ENCODE measurements at places on chromosomes 12 and 14. TPM values are rescaled to one million over a fixed set of nuclear protein-coding genes. Genes with fewer than 3 reads are reported as not detected.

GRCh38 chr14:55762595-55763232, 182.7 kb downstream of the KTN1 start:
- DNase-seq, result no peak
- H3K4me1 ChIP-seq, result no peaks in the 10 kb centered on the region
- no peak overlapping the region for H3K4me3 ChIP-seq
- H3K27ac ChIP-seq, result no peak overlapping the region
- H3K27me3 ChIP-seq, result peaks cover 8% of the 10 kb centered on the region
- H3K36me3 ChIP-seq, result peaks cover 2% of the 10 kb centered on the region

DNA sequence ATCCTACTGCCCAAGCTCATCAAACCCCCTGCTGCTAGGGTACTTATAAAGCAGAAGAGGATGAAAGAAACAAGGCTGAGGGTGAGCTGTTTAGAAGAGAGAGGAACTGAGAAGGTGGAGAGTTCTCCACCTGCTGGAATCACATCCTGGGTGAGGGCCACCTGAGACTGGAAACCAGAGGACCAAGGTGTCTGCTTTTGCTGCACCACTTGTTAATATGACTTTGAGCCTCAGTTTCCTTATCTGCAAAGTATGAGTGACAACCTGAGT, 203.2 kb upstream of the SSTR1 start:
- H3K4me3 ChIP-seq, result no peak overlapping the region
- no peak for DNase-seq
- no peaks in the 10 kb centered on the region for H3K36me3 ChIP-seq
- H3K27me3 ChIP-seq, result no peaks in the 10 kb centered on the region
- no peaks in the 10 kb centered on the region for H3K4me1 ChIP-seq
- H3K27ac ChIP-seq, result no peak overlapping the region

DNA sequence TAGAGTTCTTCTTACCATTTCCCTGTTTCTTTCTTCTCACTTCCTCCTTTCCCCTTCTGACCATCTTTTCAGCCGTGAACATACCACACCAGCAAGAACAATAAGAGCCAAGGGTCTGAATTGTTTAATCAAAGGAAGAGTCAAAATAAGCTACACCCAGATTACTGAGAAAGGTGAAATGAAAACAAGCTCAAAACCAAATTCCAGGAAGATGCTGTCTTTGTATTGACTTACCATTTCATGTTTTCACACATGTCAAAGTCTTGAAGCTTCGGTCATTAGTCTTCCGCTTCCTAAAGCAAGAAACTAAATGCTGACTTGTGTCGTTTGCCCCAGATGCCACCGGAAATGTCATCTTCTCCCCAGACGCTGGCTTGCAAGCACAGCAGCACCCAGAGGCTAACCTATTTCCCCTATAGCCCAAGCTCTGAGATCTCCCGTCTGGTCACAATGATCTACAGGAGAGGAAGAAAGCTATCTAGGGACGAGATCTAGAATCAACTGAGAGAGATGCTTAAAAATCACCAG, 136.5 kb upstream of the AMIGO2 start:
- H3K36me3 ChIP-seq, result no peaks in the 10 kb centered on the region
- DNase-seq, result no peak
- no peak overlapping the region for H3K27ac ChIP-seq
- no peak overlapping the region for H3K4me3 ChIP-seq
- peaks cover 14% of the 10 kb centered on the region for H3K4me1 ChIP-seq

- DNase-seq, result no peak
- H3K36me3 ChIP-seq, result peaks cover 3% of the 10 kb centered on the region
- peaks cover 6% of the 10 kb centered on the region for H3K4me1 ChIP-seq
- H3K27me3 ChIP-seq, result no peaks in the 10 kb centered on the region
- no peak overlapping the region for H3K27ac ChIP-seq
- no peak overlapping the region for H3K4me3 ChIP-seq
These were observed 375.9 kb downstream of the DAD1 start for GRCh38 chr14:22213120-22213519.

GRCh38 chr14:28502517-28502916, 264.1 kb upstream of the FOXG1 start:
- H3K27me3 ChIP-seq, result peaks cover 4% of the 10 kb centered on the region
- no peak for DNase-seq
- no peaks in the 10 kb centered on the region for H3K36me3 ChIP-seq

- no peak for DNase-seq
- no peaks in the 10 kb centered on the region for H3K36me3 ChIP-seq
- no peak overlapping the region for H3K4me3 ChIP-seq
- H3K27ac ChIP-seq, result no peak overlapping the region
These were observed 73.4 kb downstream of the GAS2L3 start for GRCh38 chr12:100646896-100647295.

- H3K4me1 ChIP-seq, result no peaks in the 10 kb centered on the region
- H3K4me3 ChIP-seq, result no peak overlapping the region
- peaks cover 26% of the 10 kb centered on the region for H3K27me3 ChIP-seq
- no peaks in the 10 kb centered on the region for H3K36me3 ChIP-seq
These were observed 9.0 kb upstream of the DCD start for GRCh38 chr12:54657105-54657607.

GRCh38 chr12:107519906-107520859, 165.4 kb upstream of the PWP1 start:
- H3K4me1 ChIP-seq, result peaks cover 7% of the 10 kb centered on the region
- H3K36me3 ChIP-seq, result no peaks in the 10 kb centered on the region
- H3K27ac ChIP-seq, result no peak overlapping the region
- DNase-seq, result no peak
- peaks cover 1% of the 10 kb centered on the region for H3K27me3 ChIP-seq
- no peak overlapping the region for H3K4me3 ChIP-seq

DNA sequence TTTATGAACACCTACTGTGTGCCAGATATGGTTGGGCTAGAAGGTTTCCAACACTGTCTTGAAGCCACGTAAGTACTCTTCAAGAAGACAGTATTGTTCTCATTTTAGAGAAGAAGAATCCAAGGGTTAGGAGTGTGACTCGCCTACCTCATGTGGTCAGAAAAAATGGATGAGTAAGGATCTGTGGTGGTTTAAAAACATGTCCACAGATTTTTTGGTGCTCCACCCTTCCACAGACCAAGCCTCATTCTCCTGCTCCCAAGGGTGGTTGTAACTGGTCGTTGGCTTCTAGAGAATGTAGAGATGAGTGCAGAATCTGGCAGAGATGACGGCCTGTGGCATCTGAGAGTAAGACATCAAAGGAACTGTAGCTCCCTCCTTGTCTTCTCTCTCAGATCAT, 30.3 kb upstream of the TTC7B start:
- H3K4me3 ChIP-seq, result no peak overlapping the region
- no peaks in the 10 kb centered on the region for H3K27me3 ChIP-seq
- H3K36me3 ChIP-seq, result no peaks in the 10 kb centered on the region
- no peak overlapping the region for H3K27ac ChIP-seq

DNA sequence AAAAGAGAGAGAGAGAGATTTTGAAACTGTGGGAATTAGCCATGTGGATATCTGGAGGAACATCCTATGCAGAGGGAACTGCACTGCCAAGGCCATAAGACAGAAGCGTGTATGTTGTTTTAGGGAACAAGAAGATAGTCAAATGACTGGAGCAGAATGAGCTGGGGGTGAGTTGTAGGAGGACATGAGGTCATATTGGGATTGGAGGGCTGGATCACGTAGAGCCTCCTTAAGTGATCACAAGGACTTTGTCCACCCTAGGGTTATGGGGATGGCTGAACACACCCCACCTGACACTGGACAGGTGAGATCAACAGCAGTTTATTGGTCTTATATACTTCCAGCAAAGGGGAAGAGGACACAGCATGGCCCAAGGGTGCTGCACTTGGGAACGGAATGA, 8.2 kb upstream of the CGRRF1 start:
- DNase-seq, result no peak
- peaks cover 2% of the 10 kb centered on the region for H3K27me3 ChIP-seq
- H3K27ac ChIP-seq, result no peak overlapping the region
- peaks cover 4% of the 10 kb centered on the region for H3K4me1 ChIP-seq

DNA sequence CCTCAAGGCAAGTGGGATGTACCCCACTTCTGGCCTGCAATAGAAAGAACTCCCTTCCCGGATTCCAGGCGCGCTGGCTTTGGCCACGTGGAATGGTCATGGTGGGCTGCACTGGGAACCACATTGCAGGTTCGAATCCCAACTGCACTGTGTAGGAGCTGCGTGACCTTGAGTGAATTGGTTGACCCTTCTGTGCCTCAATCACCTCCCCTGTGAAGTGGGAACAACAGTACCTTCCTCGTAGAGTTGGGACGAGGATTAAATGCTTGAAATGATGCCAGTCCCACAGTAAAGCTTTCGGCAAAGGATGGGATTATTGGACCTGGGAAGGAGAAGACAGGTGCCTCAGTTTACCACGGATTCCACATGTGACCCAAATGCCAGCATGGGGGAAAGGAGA, 36.8 kb upstream of the MYL2 start:
- no peaks in the 10 kb centered on the region for H3K4me1 ChIP-seq
- H3K4me3 ChIP-seq, result no peak overlapping the region
- no peak for DNase-seq
- no peaks in the 10 kb centered on the region for H3K36me3 ChIP-seq
- H3K27ac ChIP-seq, result no peak overlapping the region
- peaks cover 40% of the 10 kb centered on the region for H3K27me3 ChIP-seq

DNA sequence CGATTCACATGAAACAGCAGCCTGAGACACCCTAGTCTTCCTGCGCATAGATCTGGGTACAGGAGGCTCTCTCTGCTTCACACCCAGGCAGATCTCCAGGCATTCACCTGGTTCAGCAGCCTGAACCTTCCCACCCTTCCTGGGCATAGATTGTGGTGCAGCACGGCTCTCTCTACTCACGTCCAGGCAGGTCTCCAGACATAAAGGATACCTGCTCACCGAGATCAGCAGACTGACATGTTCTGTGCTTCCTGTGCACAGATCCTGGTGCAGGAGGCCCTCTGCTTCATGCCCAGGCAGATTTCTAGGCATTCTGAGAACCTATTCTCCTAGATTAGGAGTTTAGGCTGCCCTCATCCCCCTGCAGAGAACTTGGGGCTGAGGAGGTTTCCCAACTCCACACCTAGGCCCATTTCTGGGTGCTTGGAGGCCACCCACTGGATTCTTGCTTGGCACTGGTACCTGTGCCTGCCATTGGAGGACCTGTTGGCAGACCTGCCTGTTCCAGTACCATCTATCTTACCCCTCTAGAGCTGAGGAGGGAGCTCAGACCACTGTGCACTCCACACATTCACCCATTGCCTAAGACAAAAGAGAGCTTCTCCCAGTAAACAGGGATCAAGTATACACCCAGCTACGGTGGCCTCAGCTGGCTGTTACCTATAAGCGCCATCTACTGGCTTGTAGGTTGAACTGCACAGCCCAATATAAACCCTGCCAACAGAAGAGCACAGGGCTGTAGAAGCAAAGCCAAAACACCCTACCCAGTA, 28.0 kb upstream of the GARIN6 start:
- H3K36me3 ChIP-seq, result peaks cover 2% of the 10 kb centered on the region
- DNase-seq, result no peak
- H3K27ac ChIP-seq, result no peak overlapping the region
- H3K4me3 ChIP-seq, result no peak overlapping the region

- no peaks in the 10 kb centered on the region for H3K27me3 ChIP-seq
- H3K27ac ChIP-seq, result no peak overlapping the region
- H3K4me3 ChIP-seq, result no peak overlapping the region
- no peaks in the 10 kb centered on the region for H3K36me3 ChIP-seq
- H3K4me1 ChIP-seq, result peaks cover 30% of the 10 kb centered on the region
- DNase-seq, result no peak
These were observed 4.4 kb upstream of the FBXL14 start for GRCh38 chr12:1598757-1599156.

DNA sequence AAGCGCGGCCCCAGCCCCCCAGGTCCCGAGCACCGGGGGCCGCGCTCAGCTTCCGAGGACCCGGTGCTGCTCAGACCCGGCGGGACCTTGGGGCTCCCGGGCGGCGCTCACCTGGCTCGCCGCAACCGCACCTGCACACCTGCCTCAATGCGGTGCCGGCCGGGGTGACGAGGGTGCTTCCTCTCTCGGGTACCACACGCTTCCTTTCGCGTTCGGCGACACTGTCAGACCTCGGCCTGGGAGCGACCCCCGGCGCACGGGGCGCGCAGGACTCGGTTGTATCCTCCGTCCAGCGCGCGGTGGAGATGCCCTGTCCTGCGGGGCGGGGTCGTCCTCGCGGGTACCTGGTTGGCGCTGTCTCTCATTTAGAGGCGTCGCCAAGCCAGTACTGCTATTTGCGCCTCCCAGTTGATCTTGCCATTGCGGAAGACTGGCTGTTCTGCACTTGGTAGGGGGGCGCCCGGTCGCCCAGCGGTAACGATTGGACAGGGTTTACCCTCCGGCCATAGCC, 718 bp downstream of the PACS2 start:
- no peak for DNase-seq
- peaks cover 33% of the 10 kb centered on the region for H3K4me1 ChIP-seq
- H3K4me3 ChIP-seq, result peak overlapping the region; percentile 82
- peak overlapping the region; percentile 86 for H3K27ac ChIP-seq
- no peaks in the 10 kb centered on the region for H3K36me3 ChIP-seq

DNA sequence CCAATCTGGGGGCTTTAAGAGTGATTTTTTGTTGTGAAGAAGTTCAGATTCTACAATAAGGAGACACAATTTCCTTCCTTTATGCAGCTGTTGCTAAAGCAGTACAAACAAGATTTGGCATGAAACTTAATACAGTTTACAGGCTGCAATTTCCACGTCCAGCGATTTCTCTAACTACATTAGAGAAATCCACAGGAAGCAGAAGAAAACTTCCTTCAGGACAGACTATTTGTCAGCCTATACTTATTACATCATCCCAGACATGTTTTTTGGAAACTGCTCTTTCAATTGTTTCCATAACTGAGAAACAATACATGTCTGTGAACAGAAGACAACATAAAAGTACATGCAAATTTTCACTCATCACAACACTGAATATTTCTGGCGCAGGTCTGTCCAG, 204.3 kb downstream of the TTC7B start:
- peaks cover 12% of the 10 kb centered on the region for H3K36me3 ChIP-seq
- no peak for DNase-seq
- H3K27ac ChIP-seq, result no peak overlapping the region
- peaks cover 16% of the 10 kb centered on the region for H3K4me1 ChIP-seq

NPAS3 gene
- total RNA-seq, result 5.7 TPM

CRIP1 gene
- 38.7 TPM for total RNA-seq

FGF23 gene
- total RNA-seq, result not detected

SMIM41 gene
- not detected for total RNA-seq

LTB4R gene
- total RNA-seq, result 12.0 TPM

GLIPR1L2 gene
- 0.44 TPM for total RNA-seq

REM2 gene
- total RNA-seq, result not detected

PEX5 gene
- total RNA-seq, result 25.5 TPM

PLEKHD1 gene
- total RNA-seq, result 0.08 TPM

Data from chondrocyte (in vitro differentiated cells).